ENCODE measurements at places on chromosomes 7 and 10. TPM values are rescaled to one million over a fixed set of nuclear protein-coding genes. Genes with fewer than 3 reads are reported as not detected.

Gene LEP
- polyA plus RNA-seq = not detected

Gene GFRA1
- 7.5 TPM for polyA plus RNA-seq

Gene ZNF467
- 0.32 TPM for polyA plus RNA-seq

Gene GPR37
- polyA plus RNA-seq = 11.2 TPM

Gene FRAT1
- polyA plus RNA-seq = 1.1 TPM

Gene THSD7A
- polyA plus RNA-seq = 0.06 TPM

Gene RBM20
- 0.15 TPM for polyA plus RNA-seq

Gene EBLN1
- not detected for polyA plus RNA-seq

Gene FXYD4
- not detected for polyA plus RNA-seq

Gene C10orf67
- 0.14 TPM for polyA plus RNA-seq

Gene ZNRF2
- 0.56 TPM for polyA plus RNA-seq

Gene PAPSS2
- 51.4 TPM for polyA plus RNA-seq

Data from AG04450 (cell line).